T-cell (primary cell): ENCODE measurements at places on chromosomes 2 and 18.

GRCh38 chr2:11669454-11670291 is at the start of gene NTSR2:
Gene NTSR2 (minus strand): TSS chr2:11670195. CDS start chr2:11670129, 66 bp downstream.
- DNase-seq: no peak

- DNase-seq: no peak
These were observed 957.1 kb upstream of the CHAC2 start for GRCh38 chr2:52810460-52810859.

DNA sequence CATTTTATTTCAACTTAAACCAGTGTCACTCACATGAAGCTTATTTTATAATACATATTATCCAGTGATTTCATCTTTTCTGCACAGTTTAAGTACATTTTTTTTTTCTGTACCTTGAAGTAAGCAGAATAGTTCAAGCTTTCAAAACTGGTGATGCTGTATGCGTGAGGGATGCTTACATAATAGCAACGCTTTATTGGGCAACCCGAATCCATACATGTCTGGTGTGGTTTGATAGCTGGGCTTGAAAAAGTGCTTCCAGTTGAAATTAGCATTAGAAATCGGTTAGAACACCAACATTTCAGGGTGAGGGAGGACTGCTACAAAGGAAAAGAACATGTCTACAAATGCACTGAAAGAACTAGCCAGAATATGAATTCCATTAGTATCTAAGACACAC is 117.4 kb downstream of the MBP start:
- DNase-seq: no peak

DNA sequence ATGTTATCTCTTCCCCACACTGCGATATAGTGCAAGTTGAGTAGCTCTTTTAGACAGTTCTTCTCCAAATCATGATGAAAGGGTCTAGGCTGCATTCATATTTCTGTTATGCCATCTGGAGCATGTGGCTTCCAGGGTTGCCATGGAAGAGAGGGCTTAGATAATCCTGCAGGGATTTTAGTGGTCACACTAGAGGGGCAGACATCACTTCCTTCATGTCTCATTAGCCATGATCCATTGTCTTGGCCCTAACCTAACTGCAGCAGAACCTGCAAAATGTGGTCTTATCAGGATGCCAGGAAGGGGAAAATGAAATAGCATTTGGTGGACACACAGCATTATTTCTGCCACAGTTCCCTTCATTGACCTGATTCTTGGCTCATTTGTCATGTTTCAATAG is 83.1 kb downstream of the ADAM23 start:
- no peak for DNase-seq

GRCh38 chr18:8448130-8448529 is 161.1 kb upstream of the RAB12 start:
- DNase-seq: no peak

- no peak for DNase-seq
These were observed 498.6 kb downstream of the TXNL1 start for GRCh38 chr18:56139792-56140254.

DNA sequence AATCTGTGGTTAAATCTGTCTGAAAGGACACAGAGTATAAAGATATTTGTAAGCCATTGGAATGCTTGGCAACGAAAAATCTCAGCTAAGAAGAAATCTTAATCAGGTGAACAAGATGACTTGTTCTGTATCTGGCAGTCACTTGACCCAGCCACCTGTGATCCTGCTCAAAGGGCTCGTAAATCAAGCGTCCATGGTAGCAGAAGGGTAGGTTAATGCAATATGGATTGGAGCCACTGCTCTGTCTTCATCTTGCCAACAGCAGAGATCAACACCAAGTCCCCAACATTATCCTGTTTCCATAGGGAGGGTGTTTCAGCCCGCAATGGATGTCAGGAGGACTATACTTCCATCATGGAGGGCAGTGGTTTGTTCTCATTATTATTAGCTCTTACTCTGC is 378.4 kb downstream of the CDH7 start:
- no peak for DNase-seq

DNA sequence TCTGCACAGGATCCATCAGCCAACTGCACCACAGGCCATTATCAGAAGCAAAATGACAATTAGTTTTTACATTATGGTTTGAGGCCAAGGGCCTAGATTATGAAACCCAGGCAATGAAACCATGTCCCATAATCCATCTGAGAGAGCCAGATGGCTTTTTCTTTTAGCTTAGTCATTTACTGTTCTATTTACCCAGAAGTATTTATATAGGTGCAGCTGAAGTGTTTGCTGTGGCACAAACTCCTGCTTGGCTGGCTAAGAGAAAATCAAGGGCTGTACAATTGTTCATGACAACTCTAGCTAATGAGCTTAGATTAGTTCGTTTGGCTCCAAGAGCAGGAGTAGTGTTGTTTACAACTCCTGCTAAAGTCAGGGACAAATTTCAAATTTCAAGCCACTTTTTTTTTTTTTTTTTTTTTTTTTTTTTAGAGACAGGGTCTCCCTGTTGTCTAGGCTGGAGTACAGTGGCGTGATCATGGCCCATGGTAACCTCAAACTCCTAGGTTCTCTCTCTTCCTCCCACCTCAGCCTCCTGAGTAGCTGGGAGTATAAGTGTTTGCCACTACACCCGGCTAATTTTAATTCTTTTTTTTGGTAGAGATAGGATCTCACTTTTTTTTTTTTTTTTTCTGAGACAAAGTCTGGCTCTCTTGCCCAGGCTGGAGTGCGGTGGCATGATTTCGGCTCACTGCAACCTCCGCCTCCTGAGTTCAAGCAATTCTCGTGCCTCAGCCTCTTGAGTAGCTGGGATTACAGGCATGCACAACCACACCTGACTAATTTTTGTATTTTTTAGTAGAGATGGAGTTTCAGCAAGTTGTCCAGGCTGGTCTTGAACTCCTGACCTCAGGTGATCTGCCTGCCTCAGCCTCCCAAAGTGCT is 18.4 kb upstream of the REV1 start:
- DNase-seq: no peak

DNA sequence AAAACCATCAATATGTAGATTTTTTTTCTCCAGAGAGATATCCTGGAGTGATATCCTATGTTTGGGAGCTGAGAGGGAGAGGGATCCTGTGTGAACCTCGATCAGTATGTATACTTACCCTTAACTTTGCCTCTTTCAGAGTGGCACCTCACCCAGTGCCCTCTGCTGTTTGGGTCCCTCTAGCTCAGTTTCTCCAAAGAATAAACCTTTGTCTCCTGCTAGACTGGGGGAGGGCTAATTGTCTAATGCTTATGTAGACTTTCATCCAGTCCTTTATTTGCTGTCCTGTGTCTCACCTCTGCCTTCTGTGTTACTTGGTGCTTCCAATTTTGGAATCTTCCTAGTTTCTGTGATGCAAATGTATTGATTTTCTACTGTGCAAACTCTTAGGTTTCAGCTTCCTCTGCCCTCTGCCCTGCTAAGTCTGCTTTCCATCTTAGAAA is 48.4 kb downstream of the MTX2 start:
- no peak for DNase-seq

DNA sequence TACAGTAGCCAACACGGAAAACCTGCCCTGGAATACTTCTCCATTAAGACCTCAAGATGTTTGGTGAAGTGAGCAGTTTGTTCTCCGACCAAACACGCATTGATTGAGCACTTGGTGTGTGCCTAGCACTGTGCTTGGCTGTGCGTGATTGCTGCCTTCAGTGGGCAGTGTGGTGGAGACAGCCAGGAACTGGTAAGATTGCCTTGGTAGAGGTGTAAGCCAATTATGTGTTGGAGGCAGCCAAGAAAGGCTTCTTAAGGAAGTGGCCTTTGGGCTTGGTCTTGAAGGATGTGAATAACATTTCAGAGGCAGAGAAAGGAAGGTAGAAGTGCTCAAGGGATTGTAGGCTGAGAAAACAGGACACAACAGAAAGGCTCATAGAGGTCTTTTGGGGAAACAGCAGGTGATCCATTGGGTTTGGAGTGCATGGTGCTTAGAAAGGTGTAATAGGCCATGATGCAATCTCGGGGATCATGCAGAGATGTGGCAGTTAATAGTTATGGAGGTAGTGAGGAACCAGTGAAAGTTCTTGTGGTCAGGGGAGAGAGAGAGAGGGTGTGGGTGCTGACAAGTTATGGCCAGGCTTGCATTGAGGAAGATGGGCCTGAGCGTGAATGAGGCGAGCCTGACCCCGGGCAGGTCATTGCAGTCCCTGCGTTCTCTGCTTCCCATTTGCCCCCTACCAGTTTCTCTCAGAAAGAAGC is 6.3 kb downstream of the B3GNT2 start:
- DNase-seq: no peak

- DNase-seq: no peak
These were observed 121.8 kb upstream of the RIOK3 start for GRCh38 chr18:23331091-23331920.

- DNase-seq: no peak
These were observed 41.1 kb downstream of the LDAH start for GRCh38 chr2:20781656-20782265.
